BJ (cell line): ENCODE measurements at places on chromosomes 6 and 20.

- DNase-seq, result no peak
Measured at GRCh38 chr6:11330413-11330760, 97.9 kb upstream of the NEDD9 start.

DNA sequence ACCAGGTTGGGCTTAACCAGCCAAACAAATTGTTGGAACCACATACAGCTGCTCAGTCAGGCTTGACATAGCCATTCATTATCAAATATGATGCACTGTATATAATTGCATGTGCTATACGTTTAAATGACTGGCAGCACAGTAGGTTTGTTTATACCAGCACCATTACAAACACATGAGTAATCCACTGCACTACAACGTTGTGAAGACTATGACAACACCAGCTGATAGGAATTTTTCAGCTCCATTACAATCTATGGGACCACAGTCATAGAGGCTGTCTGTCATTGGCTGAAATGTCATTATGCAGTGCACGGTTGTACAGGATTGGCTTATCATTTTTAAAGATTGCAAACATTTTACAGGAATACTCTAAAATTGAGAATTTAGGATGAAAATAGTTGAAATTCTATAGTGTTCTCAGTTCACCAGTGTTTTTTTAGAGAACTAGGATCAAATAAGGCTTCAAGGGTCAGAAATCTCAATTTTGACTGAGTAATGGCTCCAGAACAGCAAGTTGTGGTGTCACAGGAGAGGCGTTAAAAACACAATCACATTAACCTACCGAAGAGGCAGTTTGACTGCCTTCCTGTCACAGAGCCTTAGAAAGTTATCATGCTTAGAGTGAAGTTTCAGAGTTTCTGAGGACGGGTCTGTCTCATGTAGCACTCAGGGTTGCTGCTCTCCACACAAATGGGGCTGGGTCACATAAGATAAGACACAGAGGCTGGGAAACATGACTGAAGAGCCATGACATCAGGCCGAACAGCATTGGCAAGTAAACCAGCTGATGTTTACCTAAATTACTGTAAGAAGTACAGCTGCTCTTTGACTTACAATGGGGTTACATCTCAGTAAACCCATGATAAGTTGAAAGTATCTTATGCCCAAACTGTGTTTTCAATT is 60.7 kb upstream of the SMLR1 start:
- DNase-seq, result no peak

- no peak for DNase-seq
Measured at GRCh38 chr6:28673417-28673786, 147.7 kb downstream of the GPX5 start.

DNA sequence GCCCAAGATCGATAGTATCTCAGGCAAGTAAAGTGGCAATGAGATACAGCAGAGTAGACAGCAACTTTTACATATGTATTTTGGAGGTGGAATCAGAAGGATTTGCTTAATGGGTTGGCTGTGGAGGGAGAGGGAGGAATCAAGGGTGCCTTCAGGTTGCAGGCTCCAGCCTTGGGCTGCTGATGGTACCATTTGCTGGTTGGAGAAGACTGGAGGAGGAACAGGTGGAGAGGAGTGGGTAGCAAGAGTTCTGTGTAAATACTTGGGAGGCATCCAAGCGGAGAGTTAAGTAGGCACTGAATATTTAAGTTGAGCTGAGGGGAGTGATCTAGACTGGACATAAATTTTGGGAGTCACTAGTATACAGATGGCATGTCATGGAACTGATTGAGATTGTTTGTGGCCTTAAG is 5.2 kb downstream of the BICRAL start:
- DNase-seq, result no peak
